SJCRH30 (cell line): ENCODE measurements at places on chromosomes 7 and 10. TPM values are rescaled to one million over a fixed set of nuclear protein-coding genes. Genes with fewer than 3 reads are reported as not detected.

DNA sequence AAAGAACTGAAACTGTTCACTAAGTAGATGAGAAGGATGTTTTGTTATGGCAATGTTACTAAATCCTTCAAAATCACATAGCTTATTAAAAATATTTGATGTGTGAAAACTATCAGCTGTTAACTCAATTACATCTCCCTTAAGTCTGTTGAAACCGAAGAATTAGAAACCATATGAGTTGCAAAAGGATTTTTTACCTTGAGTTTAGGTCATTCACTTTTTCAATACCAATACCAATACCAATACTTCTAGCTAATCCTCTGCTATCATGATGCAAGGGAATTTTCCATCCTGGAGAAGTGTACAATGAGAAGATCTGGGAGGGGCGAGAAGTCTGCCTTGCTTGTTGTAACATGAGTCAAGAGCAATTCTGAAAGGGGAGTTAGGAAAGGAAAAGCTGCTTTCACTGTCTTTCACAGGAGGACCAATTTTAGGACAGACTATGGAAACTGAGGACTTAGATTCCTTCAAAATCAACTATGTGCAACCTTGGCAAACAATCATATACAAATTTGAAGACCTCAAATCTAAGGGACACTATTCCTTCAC is 199.7 kb downstream of the IMMP2L start:
- DNase-seq: no peak

DNA sequence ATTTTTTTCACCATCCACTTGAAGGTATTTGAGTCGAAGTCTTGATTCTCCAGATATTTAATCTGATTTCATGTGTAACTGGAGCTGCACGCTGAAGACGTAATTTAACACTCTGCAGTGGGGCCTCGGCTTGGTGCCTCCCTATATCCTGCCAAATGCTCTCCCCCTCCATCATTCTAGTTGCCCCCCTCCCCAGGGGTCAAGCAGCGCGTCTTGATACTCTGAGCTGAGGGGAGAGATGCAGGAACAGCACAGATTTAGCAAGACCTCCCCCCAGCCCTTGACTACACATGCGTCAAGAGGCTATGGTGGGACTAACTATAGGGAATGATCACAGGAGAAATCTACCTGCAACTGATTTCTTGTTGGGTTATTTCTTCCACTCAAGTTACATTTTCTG is 85.8 kb downstream of the PRPF18 start:
- DNase-seq: no peak

DNA sequence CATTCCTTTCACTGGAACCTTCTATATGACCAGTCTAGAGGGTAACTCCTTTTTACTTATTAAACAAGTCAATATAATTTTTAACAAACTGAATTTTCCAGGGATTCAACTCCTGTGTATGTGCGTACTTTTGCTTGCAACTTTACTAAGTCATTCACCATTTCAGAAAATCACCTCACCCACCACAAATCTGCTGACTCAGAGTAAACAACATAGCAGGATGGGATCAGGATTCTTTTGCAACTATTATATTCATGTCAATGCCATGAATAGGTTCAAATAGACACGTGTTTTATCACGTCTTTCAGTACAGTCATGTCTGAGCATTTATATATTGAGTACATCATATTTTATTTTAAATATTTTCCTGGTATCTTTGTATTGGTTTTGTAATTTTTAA is 14.5 kb downstream of the CTTNBP2 start:
- DNase-seq: no peak

The SLC13A4 gene
- total RNA-seq: 0.08 and 0.30 TPM in 2 replicates
